ENCODE measurements at places on chromosomes 6 and 20.

GRCh38 chr6:14381829-14382677 lies 264.5 kb downstream of the CD83 start:
- no peak overlapping the region for H3K4me3 ChIP-seq
- no peaks in the 10 kb centered on the region for H3K4me1 ChIP-seq
- H3K27me3 ChIP-seq: no peaks in the 10 kb centered on the region
- H3K27ac ChIP-seq: no peak overlapping the region
- H3K36me3 ChIP-seq: no peaks in the 10 kb centered on the region
- no peak for DNase-seq

DNA sequence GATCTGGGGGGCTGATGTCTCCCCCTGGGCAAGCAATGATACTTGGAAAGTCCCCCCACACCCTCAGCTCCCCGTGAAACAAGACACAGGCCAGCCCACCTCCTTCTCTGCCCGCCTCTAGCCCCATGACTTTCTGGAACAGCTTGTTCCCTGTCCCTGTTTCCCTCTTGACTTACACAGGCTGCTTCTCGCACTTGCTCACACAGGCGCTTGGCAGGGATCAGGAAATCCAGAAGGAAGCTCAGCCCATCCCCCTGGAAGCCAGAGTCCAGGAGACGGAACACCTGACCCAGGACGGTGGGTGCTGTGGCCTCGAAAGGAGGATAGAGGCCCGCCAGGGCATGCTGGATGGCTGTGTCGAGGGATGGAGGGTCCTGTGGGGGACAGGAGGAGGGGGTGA lies 14.8 kb downstream of the KIAA1755 start:
- no peaks in the 10 kb centered on the region for H3K27me3 ChIP-seq
- no peak overlapping the region for H3K27ac ChIP-seq
- no peaks in the 10 kb centered on the region for H3K36me3 ChIP-seq

- H3K4me3 ChIP-seq: no peak overlapping the region
- H3K27me3 ChIP-seq: no peaks in the 10 kb centered on the region
- no peak overlapping the region for H3K27ac ChIP-seq
These were observed 103.5 kb downstream of the BFSP1 start for GRCh38 chr20:17427638-17428037.

DNA sequence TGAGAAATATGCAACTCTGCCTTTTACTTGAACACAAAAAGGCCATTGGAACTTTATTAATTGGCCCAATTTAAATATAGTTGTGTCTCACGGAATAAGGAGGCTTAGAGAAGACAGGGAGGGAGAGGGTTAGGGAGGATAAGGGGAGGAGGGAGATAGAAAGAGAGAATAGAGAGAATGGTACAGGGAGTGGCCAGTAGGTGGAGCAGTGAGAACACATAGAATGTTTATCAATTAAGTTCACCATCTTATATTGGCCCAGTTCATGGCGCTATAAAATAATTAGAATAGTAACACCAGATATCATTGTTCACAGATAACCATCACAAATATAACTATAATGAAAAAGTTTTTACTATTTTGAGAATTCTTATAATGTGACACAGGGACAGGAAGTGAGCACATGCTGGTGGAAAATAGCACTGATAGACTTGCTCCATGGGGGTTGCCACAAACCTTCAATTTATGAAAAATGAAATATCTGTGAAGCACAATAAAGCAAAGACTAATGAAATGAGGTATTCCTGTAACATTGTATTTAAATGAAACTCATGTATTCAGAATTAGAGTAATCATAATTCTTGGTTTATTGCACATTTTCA lies 374.1 kb upstream of the MANEA start:
- no peaks in the 10 kb centered on the region for H3K4me1 ChIP-seq
- H3K4me3 ChIP-seq: no peak overlapping the region
- DNase-seq: no peak
- no peaks in the 10 kb centered on the region for H3K36me3 ChIP-seq
- H3K27me3 ChIP-seq: no peaks in the 10 kb centered on the region
- H3K27ac ChIP-seq: no peak overlapping the region

- H3K4me1 ChIP-seq: no peaks in the 10 kb centered on the region
- no peaks in the 10 kb centered on the region for H3K27me3 ChIP-seq
- no peak overlapping the region for H3K27ac ChIP-seq
- no peak overlapping the region for H3K4me3 ChIP-seq
- no peaks in the 10 kb centered on the region for H3K36me3 ChIP-seq
These were observed 53.4 kb upstream of the GCM1 start for GRCh38 chr6:53202052-53202451.
